ENCODE measurements at places on chromosomes 7 and 10. TPM values are rescaled to one million over a fixed set of nuclear protein-coding genes. Genes with fewer than 3 reads are reported as not detected.

DNA sequence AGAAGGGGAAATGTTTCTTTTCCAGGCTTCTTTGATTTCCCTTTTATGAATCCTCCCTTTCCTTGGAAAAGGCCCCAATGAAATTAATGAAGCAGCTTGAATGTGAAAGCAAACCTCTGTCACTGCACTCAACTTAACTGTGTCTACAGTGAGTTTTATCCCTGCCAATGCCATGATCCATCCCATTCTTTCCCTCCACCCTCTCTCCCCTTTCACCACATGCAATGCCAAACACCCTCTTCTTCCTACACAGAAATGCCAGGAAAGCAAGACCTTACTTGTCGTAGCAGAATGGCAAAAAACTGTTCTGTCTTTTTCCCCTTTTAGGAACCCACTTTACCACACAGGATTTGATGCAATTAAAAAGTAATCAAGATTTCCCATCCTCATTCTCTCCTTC is 47.3 kb upstream of the TRIL start:
- no peak for DNase-seq
- no peaks in the 10 kb centered on the region for H3K27me3 ChIP-seq
- H3K4me1 ChIP-seq: no peaks in the 10 kb centered on the region
- H3K36me3 ChIP-seq: no peaks in the 10 kb centered on the region
- H3K4me3 ChIP-seq: no peak overlapping the region

- H3K4me3 ChIP-seq: no peak overlapping the region
- no peaks in the 10 kb centered on the region for H3K36me3 ChIP-seq
- no peak overlapping the region for H3K27ac ChIP-seq
- H3K4me1 ChIP-seq: no peaks in the 10 kb centered on the region
- H3K27me3 ChIP-seq: no peaks in the 10 kb centered on the region
These were observed 105.9 kb downstream of the CPEB3 start for GRCh38 chr10:92184977-92185376.

- no peaks in the 10 kb centered on the region for H3K36me3 ChIP-seq
- no peaks in the 10 kb centered on the region for H3K27me3 ChIP-seq
- no peak for DNase-seq
These were observed 59.1 kb upstream of the PPP2R2D start for GRCh38 chr10:131841661-131842139.

GRCh38 chr10:100033766-100034418 is 24.1 kb upstream of the DNMBP start:
- DNase-seq: peak; percentile 12
- no peaks in the 10 kb centered on the region for H3K36me3 ChIP-seq
- H3K4me3 ChIP-seq: no peak overlapping the region
- H3K27ac ChIP-seq: no peak overlapping the region

GRCh38 chr7:23230641-23231101 is 15.9 kb upstream of the GPNMB start:
- no peak for DNase-seq
- no peak overlapping the region for H3K4me3 ChIP-seq
- H3K27ac ChIP-seq: no peak overlapping the region
- H3K27me3 ChIP-seq: no peaks in the 10 kb centered on the region
- no peaks in the 10 kb centered on the region for H3K36me3 ChIP-seq

DNA sequence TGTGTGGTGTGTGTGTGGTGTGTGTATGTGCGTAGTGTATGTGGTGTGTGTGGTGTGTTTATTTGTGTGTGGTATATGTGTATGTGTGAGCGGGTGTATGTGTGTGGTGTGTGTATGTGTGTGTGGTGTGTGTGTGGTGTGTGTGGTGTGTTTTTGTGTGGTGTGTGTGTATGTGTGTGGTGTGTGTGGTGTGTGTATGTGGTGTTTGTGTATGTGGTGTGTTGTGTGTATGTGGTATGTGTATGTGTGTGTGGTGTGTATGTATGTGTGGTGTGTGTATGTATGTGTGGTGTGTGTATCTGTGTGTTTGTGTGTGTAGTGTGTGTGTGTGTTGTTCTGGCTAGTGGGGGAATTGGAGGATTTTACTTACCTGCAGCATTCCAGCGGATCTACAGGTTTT is 427.4 kb downstream of the PAXIP1 start:
- H3K27me3 ChIP-seq: no peaks in the 10 kb centered on the region
- H3K27ac ChIP-seq: no peak overlapping the region
- no peaks in the 10 kb centered on the region for H3K4me1 ChIP-seq
- no peak for DNase-seq
- no peaks in the 10 kb centered on the region for H3K36me3 ChIP-seq

GRCh38 chr10:76357726-76358415 is 926.4 kb downstream of the LRMDA start:
- H3K27ac ChIP-seq: no peak overlapping the region
- H3K36me3 ChIP-seq: no peaks in the 10 kb centered on the region
- no peaks in the 10 kb centered on the region for H3K4me1 ChIP-seq
- H3K4me3 ChIP-seq: no peak overlapping the region

DNA sequence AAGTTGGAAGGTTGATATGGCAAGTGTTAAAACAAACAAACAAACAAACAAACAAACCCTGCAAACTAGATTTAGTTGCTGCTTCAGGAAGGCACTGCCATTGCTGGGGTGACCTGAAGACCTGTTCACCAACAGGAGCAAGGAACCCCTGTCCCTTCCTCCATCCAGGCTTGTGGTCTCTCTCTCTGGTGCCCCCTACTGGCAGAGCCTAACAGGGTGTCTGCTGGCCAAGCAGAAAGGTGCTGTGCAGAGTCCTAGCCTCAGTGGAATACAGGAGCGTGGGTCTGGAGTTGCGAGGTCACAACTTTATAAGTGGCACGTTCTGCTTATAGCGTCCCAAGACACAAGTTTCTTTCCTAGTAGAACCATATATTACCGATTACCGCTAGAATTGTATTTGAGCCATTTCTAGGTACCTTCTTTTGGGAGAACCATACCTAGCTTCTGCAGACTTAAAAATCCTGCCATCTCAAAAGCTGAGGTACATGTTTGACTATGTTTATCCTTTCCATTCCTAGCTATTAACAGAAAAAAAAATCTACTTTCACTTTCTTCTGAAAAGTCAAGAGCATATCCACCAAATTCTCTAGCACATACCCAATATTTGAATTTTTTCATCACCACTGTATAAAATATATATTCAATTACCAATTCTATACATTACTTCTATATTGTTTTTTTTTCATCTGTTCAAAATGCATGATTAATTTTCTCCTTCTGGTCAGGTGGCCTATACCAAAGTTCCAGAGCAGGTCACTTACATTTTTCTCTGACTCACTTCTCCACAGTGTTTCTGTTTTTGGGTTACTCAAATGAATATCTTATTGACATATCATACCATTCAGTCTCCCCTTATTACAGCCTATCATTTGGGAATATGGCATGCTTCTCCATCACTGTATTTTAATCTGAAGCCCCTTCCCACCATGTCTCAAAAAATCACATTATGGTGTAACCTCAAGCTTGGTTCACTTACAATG is 29.1 kb upstream of the CALD1 start:
- peaks cover 5% of the 10 kb centered on the region for H3K4me1 ChIP-seq
- H3K36me3 ChIP-seq: no peaks in the 10 kb centered on the region
- H3K4me3 ChIP-seq: no peak overlapping the region

DNA sequence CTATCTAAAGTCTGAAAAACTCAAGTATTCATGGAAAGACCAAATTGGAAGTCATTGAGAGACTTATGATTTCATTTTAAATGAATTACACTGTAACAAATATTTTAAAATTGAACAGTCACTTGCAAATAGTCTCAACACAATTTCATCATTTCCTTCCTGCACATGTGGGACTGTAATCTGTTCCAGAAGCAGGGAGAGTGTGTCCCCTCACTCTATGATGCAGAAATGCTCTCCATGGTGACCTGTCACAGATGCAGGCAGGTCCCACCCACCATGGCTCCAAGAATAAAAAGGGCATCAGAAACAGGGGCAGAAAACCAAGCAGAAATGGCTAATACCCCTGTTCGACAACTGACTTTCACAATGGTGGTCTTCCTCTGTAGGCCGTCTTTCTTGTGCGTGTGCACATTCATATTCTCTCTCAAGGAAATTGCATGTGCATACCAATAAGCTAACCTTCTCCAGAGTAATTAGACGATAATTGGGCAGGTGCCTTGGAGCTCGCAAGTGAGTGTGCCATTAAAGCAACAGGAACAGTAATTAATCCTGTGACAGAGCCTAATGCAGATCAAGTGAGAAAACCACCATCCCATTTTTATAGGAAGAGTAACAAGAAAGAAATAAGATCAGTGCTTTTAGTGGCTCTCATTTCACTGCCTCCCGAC is 170.9 kb downstream of the ZMYND11 start:
- H3K4me3 ChIP-seq: no peak overlapping the region
- H3K27ac ChIP-seq: peak overlapping the region; percentile 81
- H3K36me3 ChIP-seq: no peaks in the 10 kb centered on the region
- peak; percentile 53 for DNase-seq
- H3K27me3 ChIP-seq: no peaks in the 10 kb centered on the region

DNA sequence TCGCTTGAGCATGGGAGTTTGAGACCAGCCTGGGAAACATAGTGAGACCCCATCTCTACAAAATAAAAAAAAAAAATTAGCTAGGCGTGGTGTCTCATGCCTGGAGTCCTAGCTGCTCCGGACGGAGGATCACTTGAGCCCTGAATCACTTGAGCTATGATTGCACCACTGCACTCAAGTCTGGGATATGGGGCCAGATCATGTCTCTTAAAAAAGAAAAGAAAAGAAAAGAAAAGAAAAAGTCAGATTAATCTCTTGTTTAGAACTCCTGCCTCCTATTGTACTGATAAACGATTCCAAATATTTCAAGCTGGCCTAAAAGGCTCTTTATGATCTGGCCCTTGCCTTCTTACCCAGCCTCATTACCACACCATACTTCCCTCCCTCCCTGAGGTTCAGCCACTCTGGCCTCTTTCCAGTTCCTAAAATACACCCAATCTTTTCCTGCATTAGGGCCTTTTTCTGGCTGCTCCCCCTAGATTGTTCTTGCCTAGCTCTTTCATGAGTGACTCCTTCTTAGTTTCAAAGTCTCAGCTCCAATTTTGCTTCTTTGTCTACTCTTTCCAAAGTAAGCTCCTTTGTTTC is 41.7 kb downstream of the VCL start:
- peaks cover 16% of the 10 kb centered on the region for H3K36me3 ChIP-seq
- H3K27ac ChIP-seq: peak overlapping the region; percentile 34
- DNase-seq: peak; percentile 37
- peaks cover 40% of the 10 kb centered on the region for H3K4me1 ChIP-seq
- H3K27me3 ChIP-seq: no peaks in the 10 kb centered on the region

- DNase-seq: no peak
- no peak overlapping the region for H3K4me3 ChIP-seq
- no peaks in the 10 kb centered on the region for H3K4me1 ChIP-seq
- H3K27me3 ChIP-seq: no peaks in the 10 kb centered on the region
These were observed 52.9 kb upstream of the FGL2 start for GRCh38 chr7:77252506-77252905.

GRCh38 chr10:75018686-75019307 is 92.7 kb upstream of the SAMD8 start:
- no peak for DNase-seq
- H3K27ac ChIP-seq: no peak overlapping the region
- no peak overlapping the region for H3K4me3 ChIP-seq
- H3K4me1 ChIP-seq: peaks cover 22% of the 10 kb centered on the region
- no peaks in the 10 kb centered on the region for H3K27me3 ChIP-seq
- no peaks in the 10 kb centered on the region for H3K36me3 ChIP-seq

- H3K36me3 ChIP-seq: no peaks in the 10 kb centered on the region
- H3K27ac ChIP-seq: no peak overlapping the region
- H3K4me3 ChIP-seq: no peak overlapping the region
- H3K4me1 ChIP-seq: no peaks in the 10 kb centered on the region
These were observed 40.0 kb downstream of the DIP2C start for GRCh38 chr10:649445-649797.

DNA sequence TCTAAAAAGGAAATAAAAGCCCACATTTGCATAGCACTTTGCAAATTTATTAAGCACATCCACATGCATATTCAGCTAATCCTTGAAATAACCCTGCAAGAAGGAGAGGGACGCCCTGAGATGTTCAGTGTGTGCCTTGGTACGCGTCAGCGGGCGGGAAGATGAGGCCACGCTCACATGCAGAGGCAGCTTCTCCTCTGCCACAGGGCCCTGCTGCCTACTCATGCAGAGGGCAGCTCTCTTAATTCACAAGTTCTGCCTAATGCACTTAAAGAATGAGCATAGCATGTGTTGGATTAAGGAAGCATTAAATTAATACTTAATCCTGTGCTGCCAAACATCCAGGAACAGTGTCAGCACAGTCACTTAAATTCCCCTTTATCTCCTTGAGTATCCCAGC is 132.3 kb downstream of the HECW1 start:
- no peaks in the 10 kb centered on the region for H3K27me3 ChIP-seq
- no peak overlapping the region for H3K4me3 ChIP-seq
- no peak overlapping the region for H3K27ac ChIP-seq
- DNase-seq: peak; percentile 8
- H3K4me1 ChIP-seq: peaks cover 8% of the 10 kb centered on the region
- no peaks in the 10 kb centered on the region for H3K36me3 ChIP-seq

GRCh38 chr10:49375611-49376010 is 20.3 kb downstream of the DRGX start:
- peaks cover 25% of the 10 kb centered on the region for H3K27me3 ChIP-seq
- H3K27ac ChIP-seq: no peak overlapping the region
- no peak for DNase-seq
- H3K4me3 ChIP-seq: no peak overlapping the region

DNA sequence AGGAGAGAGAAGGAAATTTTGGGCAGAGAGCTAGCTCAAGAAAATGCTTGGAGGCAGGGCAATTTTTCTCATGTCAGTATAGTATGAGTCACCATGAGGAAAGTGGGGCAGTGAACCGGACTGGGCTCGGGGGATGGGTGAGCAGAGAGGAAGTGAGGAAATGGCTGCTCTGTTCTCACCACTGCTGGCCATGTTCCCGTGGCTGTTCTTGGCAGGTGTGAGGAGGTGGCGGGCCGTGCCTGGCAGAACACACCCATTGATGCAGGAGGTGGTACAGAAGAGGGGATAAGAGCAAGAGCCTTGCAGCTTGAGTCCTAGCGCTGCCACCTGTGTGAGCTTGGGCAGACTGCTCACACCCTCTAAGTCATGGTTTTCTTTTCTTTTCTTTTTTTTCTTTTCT is 304.4 kb upstream of the LYZL1 start:
- H3K27ac ChIP-seq: no peak overlapping the region
- peaks cover 7% of the 10 kb centered on the region for H3K4me1 ChIP-seq
- no peaks in the 10 kb centered on the region for H3K27me3 ChIP-seq

DNA sequence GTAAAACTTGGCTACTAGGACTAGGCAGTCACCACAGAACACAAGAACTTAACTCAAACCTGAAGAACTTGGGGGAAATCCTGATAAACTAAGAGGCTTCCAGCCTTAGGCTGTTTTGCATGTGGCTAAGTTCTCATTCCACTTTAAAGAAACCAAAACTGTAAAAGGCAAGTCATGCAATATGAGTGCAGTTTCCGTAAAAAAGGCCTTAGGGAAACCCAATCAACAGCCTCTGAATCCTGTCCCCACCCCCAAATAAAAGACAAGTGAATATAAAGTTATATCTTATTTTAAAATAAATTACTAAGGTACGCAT is 95.1 kb downstream of the USP6NL start:
- H3K4me3 ChIP-seq: no peak overlapping the region
- no peaks in the 10 kb centered on the region for H3K36me3 ChIP-seq
- no peaks in the 10 kb centered on the region for H3K27me3 ChIP-seq
- H3K27ac ChIP-seq: peak overlapping the region; percentile 26
- no peak for DNase-seq

SYT15 gene
- total RNA-seq: 0.64 TPM

PAX4 gene
- total RNA-seq: not detected

STK31 gene
- 0.39 TPM for total RNA-seq

SHTN1 gene
- 40.6 TPM for total RNA-seq

FAM171A1 gene
- 46.5 TPM for total RNA-seq

TLL2 gene
- total RNA-seq: 0.09 TPM

SLC35G1 gene
- total RNA-seq: 8.5 TPM
